ENCODE measurements at places on chromosomes 3 and 15.

- no peak for DNase-seq
Observed at GRCh38 chr3:61518590-61518989, 42.8 kb upstream of the PTPRG start.

DNA sequence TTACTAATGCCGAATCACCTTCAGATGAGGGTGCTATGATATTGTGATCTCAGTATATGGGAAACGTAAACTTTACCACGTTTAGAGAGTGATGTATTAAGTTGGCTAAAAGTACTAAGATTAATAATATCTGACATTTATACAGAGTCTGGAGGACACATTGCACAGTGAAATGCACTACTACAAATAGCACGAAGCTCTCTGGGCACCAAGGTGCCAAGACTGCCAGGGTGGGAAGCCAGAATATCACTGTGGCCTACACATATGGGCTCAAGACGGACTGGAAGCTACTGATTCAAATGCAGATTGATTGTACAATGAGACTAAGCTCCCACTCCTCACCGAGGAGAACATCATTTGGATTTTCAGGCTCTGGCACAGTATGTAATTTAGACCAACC lies 113.3 kb upstream of the LIPC start:
- DNase-seq = no peak

GRCh38 chr3:156240642-156241041 lies 120.3 kb downstream of the KCNAB1 start:
- no peak for DNase-seq

DNA sequence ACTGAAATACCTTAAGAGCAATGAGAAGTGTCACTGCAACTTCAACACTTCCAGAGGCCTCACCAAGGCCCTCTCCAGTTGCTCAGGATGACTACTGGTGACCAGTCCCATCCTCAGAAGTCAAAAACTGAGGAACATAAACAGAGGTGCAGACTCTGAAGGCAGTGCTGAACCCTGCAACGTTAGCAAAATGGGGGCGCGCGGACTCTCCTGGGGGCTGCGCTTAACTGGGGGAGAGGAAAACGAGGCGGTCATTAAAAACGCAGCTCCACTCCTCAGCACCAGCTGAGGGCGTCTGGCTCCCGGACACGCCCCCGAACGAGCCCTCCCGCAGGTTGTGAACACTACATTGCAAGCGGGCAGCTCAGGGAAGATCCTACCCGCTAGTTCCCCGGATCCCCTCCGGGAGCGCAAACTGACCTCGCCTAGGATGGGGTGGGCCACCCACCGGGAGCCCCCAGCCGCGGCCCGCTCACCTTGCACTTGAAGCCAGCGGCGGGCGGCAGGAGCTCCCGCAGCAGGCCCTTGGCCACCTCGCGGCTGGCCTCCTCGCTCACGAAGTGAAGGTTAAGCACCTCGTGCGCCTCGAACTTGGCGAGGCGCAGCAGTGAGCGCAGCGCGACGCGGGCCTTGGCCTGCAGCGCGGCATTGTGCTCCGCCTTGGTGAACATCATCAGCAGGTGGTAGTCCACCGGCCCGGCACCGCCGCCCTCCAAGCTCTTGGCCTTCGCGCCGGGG lies 711 bp downstream of the XXYLT1 start:
- no peak for DNase-seq

DNA sequence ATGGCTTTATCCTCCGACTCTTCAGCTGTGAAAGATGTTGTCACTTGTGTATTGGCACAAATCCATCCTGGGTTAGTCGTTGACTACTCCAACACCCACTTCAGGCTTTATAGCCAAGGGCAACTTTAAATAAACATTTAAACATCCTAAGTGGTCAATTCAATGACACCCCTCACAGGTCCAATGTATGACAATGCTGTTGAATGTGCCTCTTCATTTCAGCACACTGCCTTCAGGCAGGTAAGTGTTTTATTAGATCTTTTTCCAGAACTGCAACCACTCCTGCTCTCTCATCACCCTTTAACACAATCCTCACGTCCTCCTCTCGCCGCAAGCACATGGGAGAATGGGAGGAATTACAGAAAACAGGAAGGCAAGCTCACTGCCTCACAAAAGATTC lies 30.3 kb downstream of the IL12A start:
- no peak for DNase-seq

DNA sequence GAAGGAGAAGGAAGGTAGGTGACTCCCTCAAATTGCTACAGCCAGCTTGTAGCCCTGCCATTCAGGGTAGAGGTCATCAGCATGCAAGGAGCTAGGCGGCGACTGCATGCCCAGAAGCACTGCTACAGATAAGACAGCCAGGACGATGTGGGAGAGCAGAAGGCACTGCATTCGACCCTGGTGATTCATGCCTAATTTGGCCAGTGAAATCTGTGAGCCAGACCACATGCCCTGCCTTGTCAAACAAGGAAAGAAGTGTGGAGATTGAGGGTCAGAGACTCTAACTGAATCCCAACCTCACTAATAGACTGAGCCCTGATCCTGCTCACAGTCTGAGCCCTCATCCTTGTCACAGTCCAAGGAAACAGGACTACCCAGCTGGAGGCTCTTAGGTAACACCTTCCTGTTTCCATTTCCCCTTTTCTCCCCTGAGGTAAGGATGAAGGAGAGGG lies 86.6 kb downstream of the LINGO1 start:
- no peak for DNase-seq

DNA sequence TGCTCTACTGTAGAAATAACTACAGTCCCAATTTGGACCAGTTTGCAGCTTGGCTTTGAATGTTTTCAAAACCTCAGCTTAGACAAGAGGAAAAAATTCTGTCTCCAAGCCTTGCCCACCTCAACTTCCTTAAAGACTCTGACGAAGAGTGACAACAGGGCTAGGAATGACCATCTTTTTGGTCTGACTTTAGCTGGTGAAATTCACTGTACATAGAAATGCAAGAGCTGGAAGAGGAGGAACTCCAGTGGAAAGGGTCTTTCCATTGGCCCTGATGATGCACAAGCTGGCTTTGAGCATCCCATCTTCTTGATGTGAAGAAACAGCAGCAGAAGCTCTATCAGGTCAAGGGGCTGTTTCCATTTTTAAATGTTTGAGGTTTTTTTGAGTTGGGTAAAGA lies 22.7 kb upstream of the SH3BP5 start:
- DNase-seq = no peak

- no peak for DNase-seq
Observed at GRCh38 chr15:49490966-49491365, 67.9 kb downstream of the FGF7 start.

- no peak for DNase-seq
Observed at GRCh38 chr3:197340521-197340871, 42.1 kb upstream of the DLG1 start.

GRCh38 chr3:128383316-128384235 lies 83.1 kb downstream of the DNAJB8 start:
- DNase-seq = no peak

- peak; percentile 47 for DNase-seq
Observed at GRCh38 chr3:58824285-58824684, 157.7 kb upstream of the FAM3D start.

- DNase-seq = no peak
Observed at GRCh38 chr3:148379763-148380382, 317.8 kb upstream of the AGTR1 start.

GRCh38 chr3:136070334-136070733 lies 104.8 kb downstream of the PPP2R3A start:
- no peak for DNase-seq

DNA sequence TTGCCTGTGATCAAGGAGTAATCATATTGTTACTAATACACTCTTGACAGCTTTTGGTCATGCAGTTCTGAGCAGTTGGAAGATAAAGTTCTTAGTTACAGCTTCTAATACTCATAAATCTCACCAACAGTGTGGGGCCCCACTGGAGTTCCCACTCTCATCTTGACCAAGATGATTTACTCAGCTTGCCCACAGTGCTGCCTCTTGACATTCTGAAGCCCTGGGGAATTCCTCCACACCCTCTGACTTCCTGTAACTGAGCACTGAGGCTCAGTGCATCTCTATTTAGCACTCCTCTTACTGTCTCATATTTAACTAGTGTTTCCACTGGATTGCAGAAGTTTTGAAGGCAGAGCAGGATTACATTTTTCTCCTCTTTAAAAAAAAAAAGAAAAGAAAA lies 1.9 kb upstream of the ARL6IP5 start:
- no peak for DNase-seq

DNA sequence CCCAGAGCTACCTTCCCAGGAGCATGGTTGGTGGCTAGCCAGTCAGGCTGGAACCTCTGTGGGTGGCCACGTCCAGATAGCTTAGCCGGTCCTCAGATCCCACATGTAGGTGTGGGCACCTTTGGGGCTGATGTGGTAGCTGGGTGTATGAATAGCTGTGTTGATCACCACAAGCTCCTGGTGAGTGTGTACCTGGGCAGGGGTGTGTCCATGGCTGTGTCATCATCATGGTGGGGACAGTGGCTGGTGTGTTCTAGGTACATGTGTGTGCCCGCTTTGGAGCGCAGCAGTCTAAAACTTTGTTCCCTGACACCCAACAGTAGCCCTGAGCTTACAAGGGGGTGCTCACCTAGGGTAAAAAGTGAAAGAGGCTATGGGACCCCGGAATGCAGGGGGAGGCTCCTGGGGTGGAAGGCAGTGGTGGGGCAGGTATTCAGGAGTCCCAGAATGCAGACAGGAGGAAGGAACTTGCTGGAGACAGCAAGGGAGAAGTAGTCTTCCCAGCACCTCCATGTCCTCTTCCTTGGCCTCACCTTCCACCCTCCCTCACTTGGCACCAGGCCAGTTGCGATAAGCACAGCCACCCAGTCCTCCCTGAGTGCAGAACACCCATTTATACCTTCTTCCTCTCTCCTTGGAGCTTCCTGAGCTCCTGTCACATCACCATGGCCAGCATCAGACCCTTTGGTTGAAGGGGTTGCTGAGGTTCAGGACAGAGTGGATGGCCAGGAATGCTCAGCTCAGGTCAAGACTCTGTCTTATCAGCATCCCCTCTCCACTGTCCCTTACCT lies 1.2 kb downstream of the CISH start:
- DNase-seq = no peak

DNA sequence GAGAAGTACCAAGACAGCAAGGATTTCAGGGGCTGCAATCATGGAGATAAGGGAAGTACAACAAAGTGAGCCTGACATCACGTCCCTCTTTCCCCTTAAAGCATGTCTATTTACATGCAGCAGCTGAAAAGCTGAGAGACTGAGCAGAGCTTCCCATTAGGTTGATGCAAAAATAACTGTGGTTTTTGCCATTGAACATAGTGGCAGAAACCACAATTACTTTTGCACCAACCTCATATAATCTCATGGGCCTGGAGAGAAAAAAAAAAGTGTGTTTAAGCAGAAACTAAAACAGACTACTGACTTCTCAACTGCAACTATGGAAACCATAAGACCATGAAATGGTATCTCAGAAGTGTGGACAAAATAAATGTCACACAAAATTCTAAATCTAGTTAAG lies 48.3 kb downstream of the CCDC12 start:
- no peak for DNase-seq

DNA sequence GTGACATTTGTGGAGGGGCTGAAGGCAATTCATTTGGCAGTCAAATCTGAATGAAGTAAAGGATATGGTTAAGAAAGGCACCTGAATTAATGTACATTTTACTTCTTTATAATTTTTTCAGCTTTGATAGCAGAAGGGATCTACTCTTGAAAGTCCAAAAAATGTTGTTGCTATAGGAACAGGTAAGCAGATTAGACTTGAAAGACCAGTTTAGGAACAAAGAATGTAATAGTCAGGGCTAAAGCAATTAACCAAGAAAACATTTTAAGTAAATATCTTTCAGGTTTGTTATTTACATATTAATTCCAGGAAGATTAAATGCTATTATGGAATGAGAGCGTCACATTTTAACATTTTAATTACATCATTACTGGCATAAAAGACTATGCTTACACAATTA lies 1.1 kb downstream of the ATP13A4 start:
- no peak for DNase-seq

- peak; percentile 1 for DNase-seq
Observed at GRCh38 chr3:139718415-139718814, 40.6 kb upstream of the NMNAT3 start.

DNA sequence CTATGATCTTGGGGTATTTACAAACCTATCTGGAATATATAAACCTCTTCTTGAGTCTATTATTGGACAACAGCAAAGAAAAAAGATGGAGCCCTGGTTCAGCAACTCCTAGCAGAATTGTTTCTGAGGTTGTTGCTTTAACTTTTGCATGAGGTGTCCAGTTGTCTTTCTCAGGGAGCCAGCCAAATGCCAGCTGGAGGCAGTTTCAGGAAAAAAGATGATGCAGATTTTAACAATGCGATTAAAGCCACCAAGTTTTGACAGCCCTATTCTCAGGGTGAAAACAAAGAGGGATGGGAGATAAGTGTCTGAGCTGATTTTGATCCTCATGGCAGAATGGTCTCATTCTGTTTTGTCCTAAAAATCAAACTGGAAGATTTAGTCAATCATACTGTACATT lies 181.6 kb upstream of the RASGRP1 start:
- no peak for DNase-seq

DNA sequence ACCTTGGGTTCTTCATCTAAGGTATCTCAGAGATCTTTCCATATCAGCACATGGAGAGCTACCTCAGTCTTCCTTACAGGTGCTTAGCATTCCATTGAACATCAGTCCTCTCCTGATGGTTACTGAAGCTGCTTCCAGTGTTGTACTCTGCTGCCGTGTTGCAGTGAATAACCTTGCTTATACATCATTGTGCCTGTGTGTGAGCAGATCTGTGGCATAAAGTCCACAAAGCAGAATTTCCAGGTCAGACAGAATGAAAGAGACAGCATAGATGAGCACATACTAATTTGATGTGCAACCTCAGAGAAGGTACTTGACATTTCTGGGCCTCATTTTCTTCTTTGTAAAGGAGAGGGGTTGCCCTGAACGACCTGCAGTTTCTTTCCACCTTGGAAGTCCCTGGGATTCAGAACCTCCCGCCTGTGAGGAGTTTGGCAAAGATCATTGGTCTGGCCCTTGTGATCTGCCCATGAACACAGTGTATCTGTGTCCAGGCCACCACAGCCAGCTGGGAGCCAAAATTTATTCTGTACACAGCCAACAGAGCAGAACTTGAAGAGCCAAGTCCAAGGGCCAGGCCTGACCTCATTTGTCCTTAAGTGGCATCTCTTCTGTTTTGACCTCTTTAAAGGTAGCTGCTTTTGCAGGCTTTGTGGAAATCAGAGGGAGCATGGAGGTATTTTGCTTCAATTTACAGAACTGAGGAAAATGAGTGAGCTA lies 57.2 kb upstream of the SLC7A14 start:
- DNase-seq = peak; percentile 60

DNA sequence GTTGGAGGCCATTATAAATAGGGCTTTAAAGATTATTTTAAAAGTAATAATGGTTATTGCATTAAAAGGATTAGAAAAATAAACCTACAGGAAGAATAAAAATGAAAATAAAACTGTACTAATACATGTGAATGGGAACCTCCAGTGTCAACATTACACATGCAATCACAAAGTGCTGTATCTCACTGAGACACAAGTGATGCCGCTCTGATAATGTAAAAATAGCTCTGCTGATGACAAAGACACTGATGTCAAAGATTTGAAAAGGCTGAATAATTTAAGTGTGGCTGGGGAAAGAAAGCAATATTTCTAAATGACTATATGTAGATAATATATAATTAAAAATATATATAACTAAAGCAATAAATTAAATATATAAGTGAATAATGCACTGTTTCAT lies 129.1 kb upstream of the RAP2B start:
- no peak for DNase-seq

Measured in occipital lobe (tissue), 3 donors.